Activated T-cell treated with anti-CD3 and anti-CD28 coated beads, Interleukin-2, amount 50 U/mL, for 1 hour (primary cell): ENCODE measurements at places on chromosomes 11 and 22.

DNA sequence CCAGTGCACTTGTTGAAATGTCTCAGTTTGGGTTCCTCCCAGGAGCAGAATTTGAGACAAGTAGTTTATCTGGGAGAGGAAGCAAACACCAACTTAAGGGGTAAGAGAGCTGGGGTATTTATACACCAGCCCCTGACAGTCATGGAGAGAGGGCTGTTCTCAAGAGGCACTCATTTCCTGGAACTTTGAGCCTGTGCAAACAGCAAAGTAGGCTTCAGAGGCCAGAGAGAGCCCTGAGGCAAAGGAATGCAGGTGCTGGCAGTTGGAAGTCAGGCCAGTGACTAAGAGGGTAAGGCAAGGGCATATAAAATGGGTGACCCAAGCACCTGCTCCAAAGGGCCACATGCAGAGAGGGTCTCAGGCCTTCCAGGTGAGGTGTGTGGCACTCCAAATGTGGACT, 16.1 kb downstream of the MS4A18 start:
- DNase-seq: no peak

DNA sequence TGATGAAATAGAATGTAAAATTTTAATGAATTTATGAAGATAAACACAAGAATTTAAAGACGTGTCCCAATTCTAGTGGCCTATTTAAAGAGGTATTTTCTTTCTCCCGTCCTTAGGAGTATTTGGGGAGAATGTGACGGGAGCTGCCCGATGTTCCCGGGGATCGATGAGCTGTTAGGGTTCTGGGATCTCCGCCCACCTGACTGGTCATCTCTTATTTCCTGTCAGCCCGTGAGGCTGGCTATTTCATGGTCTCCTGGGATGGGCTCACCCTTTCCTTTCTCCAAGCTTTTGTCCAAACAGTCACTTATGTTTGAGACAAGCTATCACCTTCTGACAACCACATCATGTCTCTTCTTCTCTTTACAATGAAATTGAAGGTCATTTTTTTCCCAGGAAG, 16.9 kb upstream of the CLMP start:
- no peak for DNase-seq

DNA sequence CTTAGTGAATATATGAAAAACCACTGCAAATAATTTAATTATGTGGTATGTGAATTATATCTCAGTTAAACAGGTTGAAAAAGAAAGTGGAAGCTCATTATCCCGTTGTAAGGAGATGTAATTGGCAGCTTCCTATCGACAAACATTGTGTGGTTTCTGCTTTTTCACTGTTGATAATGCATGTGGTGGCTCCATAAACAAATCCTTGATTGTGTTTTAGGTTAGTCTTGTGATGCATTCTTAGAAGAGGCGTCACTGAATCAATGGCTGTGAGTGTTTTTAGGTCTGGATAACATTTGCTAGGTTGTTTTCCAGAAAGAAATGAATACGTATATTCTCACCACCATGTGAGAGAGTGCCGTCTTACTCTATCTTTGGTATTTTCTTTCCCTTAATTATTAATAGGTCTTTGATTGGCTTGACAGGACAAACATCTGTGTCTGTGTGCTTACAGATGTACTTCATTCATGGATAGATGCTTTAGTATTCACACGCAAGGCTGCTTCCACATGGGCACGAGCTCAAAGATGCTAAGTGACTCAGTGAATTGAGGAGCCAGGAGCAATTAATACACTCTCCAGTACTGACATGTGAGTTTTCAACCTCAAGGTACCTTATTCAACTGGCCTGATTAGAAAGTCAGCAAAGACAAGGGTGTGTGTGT, 166.7 kb downstream of the TBC1D22A start:
- no peak for DNase-seq

- DNase-seq: no peak
Measured at GRCh38 chr11:10990160-10990559, 132.3 kb upstream of the ZBED5 start.

GRCh38 chr22:30212996-30213441, 33.5 kb downstream of the LIF start:
- DNase-seq: no peak

DNA sequence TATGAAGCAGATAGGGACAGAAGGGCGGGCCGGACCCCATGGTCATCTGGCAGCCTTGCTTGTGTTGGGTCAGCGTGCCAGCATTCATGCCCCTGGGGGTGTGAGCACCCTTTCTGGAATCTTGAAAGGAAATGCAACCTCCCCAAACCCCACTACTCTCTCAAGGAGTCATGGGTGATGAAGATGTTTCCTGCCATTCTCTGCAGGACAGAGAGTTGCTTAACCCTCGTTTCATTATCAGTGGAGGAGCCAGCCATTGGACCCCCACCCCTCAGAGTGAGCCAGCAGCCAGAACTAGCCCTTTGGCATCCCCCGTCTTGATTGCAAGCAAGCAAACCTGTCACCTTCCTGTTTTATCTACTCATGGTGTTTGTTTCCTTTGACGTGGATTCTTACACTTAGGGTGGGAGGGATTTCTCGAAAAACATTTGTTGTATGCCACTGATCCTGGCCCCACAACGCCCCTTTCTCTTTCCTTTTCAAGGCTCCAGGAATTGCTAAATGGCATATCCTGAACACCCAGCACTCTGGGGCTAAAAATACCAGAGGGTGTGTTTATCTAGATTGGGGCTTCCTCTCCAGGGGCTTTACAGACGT, 258.3 kb downstream of the ETS1 start:
- peak; percentile 54 for DNase-seq
